MCF 10A (cell line): ENCODE measurements at places on chromosomes 7 and 10.

DNA sequence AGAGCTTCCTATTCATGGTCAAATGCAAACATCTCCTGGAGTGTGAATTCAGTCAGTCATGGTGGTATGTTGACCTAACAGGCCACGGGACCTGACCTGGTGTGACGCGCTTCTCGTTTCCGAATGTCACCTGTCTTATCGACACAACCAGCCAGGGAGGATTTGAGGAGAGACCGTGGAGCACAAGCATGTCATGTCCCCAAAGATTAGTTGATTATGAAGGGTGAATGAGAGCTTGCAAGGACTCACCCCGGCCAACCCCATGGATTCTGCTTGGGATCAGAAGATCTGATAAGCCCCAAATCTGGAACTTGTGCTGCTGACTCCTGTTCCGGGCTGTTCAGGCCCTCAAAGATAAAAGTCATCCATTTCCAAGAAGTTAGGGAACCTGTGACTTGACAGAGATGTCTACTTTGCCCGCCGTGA lies 10.5 kb downstream of the ADRA2A start:
- no peak for DNase-seq

- DNase-seq = peak; percentile 4
Measured at GRCh38 chr7:14639801-14640200, 262.8 kb downstream of the DGKB start.

DNA sequence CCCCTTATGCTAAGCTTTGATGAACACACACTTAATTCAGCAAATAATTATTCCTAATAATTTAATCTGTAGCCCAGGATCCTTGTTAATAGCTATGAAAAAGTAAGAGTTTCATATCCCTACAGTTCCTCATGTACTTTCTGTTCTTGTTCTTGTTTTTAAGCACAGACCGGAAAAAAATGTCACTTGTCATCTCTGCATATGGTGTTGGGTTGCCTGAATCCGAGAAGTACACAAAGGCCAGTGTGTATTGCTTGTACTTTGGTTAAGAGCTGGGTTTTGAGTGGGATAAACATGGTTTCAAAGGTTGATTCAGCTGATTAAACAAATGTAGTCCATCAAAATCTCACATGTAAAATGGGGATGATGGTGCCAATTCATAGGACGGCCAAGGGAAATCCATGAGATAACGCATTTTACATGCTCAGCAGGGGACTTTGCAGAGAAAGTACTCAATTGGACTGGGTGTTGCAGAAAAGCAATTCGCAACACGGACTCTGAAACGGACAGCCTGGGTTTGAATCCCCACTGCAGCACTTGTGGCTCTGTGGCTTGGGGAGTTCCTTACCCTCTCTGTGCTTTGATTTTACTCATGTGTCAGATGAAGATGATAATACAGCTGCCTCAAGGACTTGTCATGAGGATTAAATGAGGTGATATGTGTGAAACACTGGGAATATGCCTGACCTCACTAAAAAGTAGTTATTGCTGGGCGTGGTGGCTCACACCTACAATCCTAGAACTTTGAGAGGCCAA lies 71.7 kb downstream of the MAP3K8 start:
- DNase-seq = no peak

GRCh38 chr7:1809070-1809469 lies 139.0 kb downstream of the ELFN1 start:
- no peak for DNase-seq
